ENCODE measurements at places on chromosomes 5 and 9.

DNA sequence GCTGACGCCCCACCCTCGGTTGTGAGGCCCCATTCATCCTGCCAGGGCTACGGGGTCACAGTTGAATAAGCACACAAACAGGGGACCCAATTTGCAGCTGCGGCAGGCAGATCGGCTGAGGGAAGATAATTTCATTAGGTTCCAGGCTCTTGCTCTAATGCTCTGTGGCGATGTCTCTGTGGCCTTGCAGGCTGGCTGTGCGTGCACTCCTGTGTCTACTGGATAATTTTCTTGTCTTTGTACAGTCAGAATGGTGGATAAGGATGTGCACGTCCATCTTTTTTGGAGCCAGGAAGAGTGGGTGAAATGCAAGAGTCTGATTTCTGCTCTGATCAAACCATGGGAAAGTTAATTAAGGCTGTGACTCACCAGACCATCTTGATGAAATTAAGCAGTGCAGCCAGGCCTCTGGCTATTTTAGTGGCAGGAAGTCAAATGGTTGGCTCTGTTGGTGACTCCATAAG, 39.2 kb downstream of the NSG2 start:
- H3K4me1 ChIP-seq = no peaks in the 10 kb centered on the region
- H3K27ac ChIP-seq = no peak overlapping the region
- H3K27me3 ChIP-seq = peaks cover 13% of the 10 kb centered on the region

DNA sequence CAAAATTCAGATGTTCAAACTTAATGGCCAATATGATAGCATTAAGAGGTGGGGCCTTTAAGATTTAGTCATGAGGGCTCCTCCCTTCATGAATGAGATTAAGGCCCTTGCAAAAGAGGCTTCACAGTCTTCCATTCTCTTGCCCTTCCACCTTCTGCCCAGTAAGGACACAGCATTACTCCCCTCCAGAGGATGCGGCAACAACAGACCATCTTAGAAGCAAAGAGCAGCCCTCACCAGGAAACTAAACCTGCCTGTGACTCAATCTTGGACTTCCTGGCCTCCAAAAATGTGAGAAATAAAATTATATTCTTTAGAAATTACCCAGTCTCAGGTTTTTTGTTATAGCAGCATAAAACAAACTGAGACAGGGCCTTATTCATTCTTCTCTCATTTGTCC, 8.2 kb downstream of the AP3B1 start:
- no peak overlapping the region for H3K27ac ChIP-seq
- peaks cover 36% of the 10 kb centered on the region for H3K4me1 ChIP-seq
- no peak for ATAC-seq
- H3K4me3 ChIP-seq = no peak overlapping the region

- peaks cover 67% of the 10 kb centered on the region for H3K4me1 ChIP-seq
- H3K27me3 ChIP-seq = no peaks in the 10 kb centered on the region
- H3K27ac ChIP-seq = peak overlapping the region; percentile 90
- no peak for ATAC-seq
- H3K36me3 ChIP-seq = peaks cover 8% of the 10 kb centered on the region
These were observed 7.4 kb downstream of the EEIG1 start for GRCh38 chr9:127973169-127974000.

- H3K36me3 ChIP-seq = no peaks in the 10 kb centered on the region
- H3K4me3 ChIP-seq = no peak overlapping the region
- H3K27me3 ChIP-seq = peaks cover 15% of the 10 kb centered on the region
- no peak overlapping the region for H3K27ac ChIP-seq
- H3K4me1 ChIP-seq = peaks cover 4% of the 10 kb centered on the region
These were observed 27.9 kb downstream of the COL5A1 start for GRCh38 chr9:134669399-134669955.

GRCh38 chr5:157025093-157025698, 33.7 kb downstream of the HAVCR1 start:
- ATAC-seq = peak; percentile 97
- H3K27ac ChIP-seq = peak overlapping the region; percentile 82
- H3K4me1 ChIP-seq = peaks cover 16% of the 10 kb centered on the region
- peak overlapping the region; percentile 55 for H3K4me3 ChIP-seq
- no peaks in the 10 kb centered on the region for H3K27me3 ChIP-seq

DNA sequence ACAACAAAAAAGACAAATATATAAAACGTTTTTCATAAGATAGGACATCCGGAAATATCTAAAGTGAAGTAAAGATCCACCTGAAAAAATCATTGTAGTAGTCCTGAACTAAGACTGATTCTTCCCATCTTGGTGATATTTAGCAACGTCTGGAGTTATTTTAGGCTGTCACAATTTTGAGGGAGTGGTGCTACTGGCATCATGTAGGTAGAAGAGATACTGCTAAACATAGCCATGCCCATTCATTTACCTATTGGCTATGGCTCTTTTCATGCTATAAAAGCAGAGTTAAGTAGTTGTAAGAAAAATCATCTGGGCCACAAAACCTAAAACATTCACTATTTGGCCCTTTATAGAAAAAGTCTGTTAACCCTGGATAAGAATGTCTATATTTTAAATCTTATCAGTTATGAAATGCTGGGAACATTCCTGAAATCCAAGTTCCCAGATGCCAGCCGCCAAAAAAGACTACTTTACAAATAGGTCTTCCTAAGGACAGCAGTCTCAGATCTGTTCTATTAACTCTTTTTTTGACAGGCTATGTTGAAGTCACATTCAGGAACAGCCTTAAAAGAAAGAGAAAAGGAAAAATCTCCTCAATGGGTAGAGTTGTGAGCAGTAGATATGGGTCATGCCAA, 27.0 kb downstream of the RAPGEF6 start:
- H3K36me3 ChIP-seq = peaks cover 11% of the 10 kb centered on the region
- no peaks in the 10 kb centered on the region for H3K27me3 ChIP-seq
- no peak for ATAC-seq
- no peak overlapping the region for H3K4me3 ChIP-seq
- H3K27ac ChIP-seq = no peak overlapping the region

DNA sequence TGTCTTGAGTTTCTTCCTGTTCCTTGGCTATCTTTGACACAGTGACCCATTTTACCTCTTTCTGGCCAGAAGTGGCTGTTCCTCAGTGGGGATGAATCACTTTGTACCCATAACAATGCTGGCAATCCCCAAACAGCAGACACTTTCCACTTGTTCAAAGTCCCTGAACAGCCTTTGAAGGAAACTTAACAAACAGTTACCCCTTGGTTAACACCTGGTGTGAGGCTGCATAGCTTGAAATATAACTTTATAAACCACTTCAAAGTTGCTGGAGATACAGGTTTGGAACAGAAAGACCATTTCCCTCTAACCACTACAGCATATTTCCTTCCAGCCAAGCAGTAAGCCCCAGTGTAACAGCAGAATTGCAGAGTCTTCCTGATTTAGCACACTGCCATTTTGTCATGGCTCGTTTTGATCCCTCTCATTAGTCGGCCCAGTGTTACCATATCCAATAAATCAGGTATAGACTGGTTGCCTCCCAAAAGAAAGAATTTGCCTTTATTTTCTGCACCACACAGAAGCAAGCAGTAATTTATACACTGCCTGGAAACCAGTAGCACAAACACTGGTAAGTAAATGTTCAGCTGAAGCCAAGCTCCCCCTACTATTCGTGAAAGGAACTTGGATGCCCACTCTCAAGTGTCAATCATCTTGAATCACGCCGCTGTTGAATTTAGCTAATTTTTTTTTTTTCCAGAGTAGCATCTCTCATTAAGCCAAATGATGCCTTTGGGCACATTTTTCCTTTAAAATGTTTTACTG, 225.9 kb downstream of the PIK3R1 start:
- peaks cover 16% of the 10 kb centered on the region for H3K4me1 ChIP-seq
- H3K27me3 ChIP-seq = no peaks in the 10 kb centered on the region

DNA sequence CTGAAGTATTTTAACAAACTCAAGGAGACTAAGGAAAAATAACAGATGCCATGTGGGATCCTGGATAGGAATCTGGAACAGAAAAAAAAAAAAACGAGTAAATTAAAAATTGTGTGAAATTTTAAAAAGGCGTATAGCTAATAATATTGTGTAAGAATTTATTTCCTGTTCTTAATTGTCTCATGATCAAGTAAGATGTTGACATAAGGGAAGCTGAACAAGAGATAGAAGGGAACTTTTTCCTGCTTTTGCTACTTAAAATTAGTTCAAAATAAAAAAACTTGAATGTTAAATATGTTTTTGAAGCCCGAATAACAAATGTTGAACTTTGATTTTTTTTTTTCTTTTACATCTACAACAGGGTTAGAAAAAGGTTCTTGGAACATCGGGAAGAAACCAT, 10.5 kb downstream of the SNAPC3 start:
- no peak overlapping the region for H3K4me3 ChIP-seq
- peaks cover 27% of the 10 kb centered on the region for H3K4me1 ChIP-seq
- H3K27me3 ChIP-seq = no peaks in the 10 kb centered on the region
- ATAC-seq = no peak

DNA sequence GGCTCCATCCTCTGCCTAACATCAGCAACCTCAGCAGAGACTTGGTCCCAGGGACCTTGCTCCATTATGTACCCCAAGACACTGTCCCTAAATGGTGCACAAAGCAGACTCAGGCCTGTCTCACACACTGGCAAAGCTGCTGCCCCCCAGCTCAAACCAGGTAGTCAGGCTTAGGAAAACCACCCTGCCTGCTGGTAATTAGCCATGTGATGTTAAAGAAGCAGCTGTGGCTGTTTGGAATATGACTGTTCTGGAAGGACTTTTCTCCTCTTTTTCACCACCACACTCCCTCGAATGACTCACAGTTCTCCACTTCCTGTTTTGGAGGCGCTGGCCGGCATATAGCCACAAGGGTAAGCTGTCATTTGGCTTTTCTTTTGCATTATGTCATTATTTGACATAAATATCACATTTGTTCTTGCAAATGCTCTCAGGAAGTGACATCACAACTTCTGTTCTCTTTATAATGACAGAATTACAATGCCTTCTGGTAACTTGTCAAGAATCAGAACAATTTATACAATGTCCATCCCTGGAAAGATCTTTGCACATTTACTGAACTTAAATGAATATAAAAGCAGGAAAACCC, 113.9 kb downstream of the SUSD1 start:
- peak; percentile 94 for ATAC-seq
- H3K36me3 ChIP-seq = no peaks in the 10 kb centered on the region
- H3K4me1 ChIP-seq = peaks cover 13% of the 10 kb centered on the region
- H3K27ac ChIP-seq = peak overlapping the region; percentile 58
- no peak overlapping the region for H3K4me3 ChIP-seq
- no peaks in the 10 kb centered on the region for H3K27me3 ChIP-seq

- no peaks in the 10 kb centered on the region for H3K36me3 ChIP-seq
- no peaks in the 10 kb centered on the region for H3K27me3 ChIP-seq
- H3K27ac ChIP-seq = no peak overlapping the region
- no peaks in the 10 kb centered on the region for H3K4me1 ChIP-seq
These were observed 362.9 kb upstream of the TLE4 start for GRCh38 chr9:79208791-79209396.

- no peak overlapping the region for H3K4me3 ChIP-seq
- H3K4me1 ChIP-seq = no peaks in the 10 kb centered on the region
- no peaks in the 10 kb centered on the region for H3K36me3 ChIP-seq
These were observed 29.0 kb downstream of the COL15A1 start for GRCh38 chr9:98972716-98973115.

DNA sequence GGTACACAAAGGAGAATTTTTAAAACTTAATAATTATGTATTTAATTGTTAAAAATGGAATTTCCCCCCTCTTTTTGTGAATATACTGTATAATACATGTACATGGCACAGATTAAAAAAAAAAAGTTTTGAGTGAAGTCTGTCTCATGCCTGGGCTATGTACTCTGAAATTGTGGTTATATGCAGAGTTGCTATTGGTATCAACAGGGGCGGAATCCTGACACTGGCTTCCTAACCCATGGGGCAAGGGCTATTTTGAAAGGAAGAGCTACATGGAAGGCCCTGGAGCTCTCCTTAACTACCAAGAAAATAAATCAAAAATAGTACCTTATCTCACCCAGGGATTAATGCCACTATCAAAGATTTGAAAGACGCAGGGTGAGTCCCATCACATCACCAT, 865 bp upstream of the FAM193B start:
- peaks cover 16% of the 10 kb centered on the region for H3K4me1 ChIP-seq
- ATAC-seq = no peak
- H3K27me3 ChIP-seq = no peaks in the 10 kb centered on the region
- H3K36me3 ChIP-seq = peaks cover 32% of the 10 kb centered on the region
- H3K4me3 ChIP-seq = peak overlapping the region; percentile 91
- peak overlapping the region; percentile 88 for H3K27ac ChIP-seq

- no peak overlapping the region for H3K4me3 ChIP-seq
- H3K27me3 ChIP-seq = peaks cover 21% of the 10 kb centered on the region
- H3K4me1 ChIP-seq = no peaks in the 10 kb centered on the region
- no peaks in the 10 kb centered on the region for H3K36me3 ChIP-seq
- H3K27ac ChIP-seq = no peak overlapping the region
These were observed 30.9 kb upstream of the RGMB start for GRCh38 chr5:98742396-98743073.

DNA sequence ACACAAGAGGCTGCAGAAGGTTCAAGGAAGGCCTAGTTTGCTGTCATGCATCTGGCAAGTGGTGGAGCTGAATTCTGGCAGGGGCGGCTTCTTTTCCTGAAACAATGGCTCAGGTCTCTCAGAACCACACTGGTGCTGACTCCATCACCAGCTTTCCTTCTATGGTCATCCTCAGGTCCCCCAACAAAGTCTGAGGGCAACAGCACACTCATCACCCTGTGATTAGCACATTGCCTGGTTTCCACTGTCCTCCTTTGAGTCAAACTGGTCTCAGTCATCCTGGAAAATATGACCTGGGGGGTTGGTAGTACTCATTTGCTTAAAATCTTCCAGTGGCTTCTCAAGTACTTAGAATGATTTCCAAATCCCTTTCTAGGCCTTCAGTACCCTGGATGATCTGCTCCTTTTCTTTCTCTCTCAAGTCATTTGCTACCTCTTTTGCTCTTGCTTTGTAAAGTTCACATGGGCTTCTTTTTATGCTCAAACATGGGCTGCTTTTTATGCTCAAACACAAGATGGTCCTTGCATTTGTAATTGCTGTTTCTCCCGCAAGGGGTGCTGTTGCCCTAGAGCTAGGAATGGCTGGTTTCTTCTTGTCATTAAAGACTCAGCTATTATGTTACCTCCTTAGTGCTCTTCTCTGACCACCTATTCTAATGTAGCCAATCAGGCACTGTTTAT, 144.9 kb downstream of the ALDH1A1 start:
- H3K36me3 ChIP-seq = no peaks in the 10 kb centered on the region
- ATAC-seq = peak; percentile 65
- no peaks in the 10 kb centered on the region for H3K4me1 ChIP-seq
- H3K4me3 ChIP-seq = no peak overlapping the region
- peaks cover 10% of the 10 kb centered on the region for H3K27me3 ChIP-seq

DNA sequence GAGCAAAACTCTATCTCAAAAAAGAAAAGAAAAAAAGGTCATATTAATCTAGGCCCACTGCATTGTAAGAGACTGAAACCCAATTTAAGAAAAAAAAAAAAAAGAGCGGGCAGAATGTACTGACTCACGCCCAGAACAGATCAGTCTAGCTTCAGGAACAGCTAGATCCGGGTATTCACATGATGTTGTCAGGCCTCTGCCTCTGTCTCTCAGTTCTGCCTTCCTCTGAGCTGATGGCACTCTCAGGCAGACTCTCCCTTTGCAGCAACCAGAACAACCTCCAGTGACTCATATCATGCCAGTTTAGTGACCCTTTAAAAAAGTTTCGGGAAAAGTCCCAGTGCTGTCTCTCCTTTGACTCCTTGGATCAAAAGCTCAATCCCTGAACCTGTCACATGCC, 53.0 kb downstream of the NEURL1B start:
- H3K27ac ChIP-seq = peak overlapping the region; percentile 66
- H3K4me1 ChIP-seq = peaks cover 11% of the 10 kb centered on the region
- no peak overlapping the region for H3K4me3 ChIP-seq
- H3K27me3 ChIP-seq = no peaks in the 10 kb centered on the region
- H3K36me3 ChIP-seq = no peaks in the 10 kb centered on the region
- ATAC-seq = no peak

- no peaks in the 10 kb centered on the region for H3K36me3 ChIP-seq
- H3K27me3 ChIP-seq = peaks cover 16% of the 10 kb centered on the region
- ATAC-seq = no peak
- H3K4me3 ChIP-seq = no peak overlapping the region
- peaks cover 4% of the 10 kb centered on the region for H3K4me1 ChIP-seq
- H3K27ac ChIP-seq = no peak overlapping the region
These were observed 5.9 kb upstream of the CDH6 start for GRCh38 chr5:31187591-31187990.
